HCT116 (cell line): ENCODE measurements at places on chromosomes 2 and 18. TPM values are rescaled to one million over a fixed set of nuclear protein-coding genes. Genes with fewer than 3 reads are reported as not detected.

DNA sequence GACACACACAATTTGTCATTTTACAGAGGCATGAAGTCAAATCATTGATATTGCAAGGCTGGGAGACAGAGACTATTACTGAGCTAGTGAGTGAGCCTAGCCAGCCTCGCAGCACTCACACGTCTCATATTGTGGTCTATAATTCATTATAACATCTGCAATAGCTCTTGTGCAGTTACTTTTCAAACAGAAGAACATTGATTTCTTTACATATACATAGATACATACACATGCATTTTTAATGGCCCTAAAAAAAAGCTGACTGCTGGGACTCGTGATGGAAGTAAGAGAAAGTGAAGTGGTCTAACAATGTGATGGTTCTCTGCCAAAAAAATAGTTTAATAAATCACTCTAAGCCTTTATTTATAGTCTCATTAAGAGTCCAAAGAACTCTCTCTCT, 56.8 kb downstream of the KIAA2012 start:
- H3K27ac ChIP-seq, result no peak overlapping the region
- no peak for DNase-seq
- H3K27me3 ChIP-seq, result no peaks in the 10 kb centered on the region
- H3K4me1 ChIP-seq, result no peaks in the 10 kb centered on the region

The SLC23A3 gene
- 4.8 TPM for total RNA-seq

DNA sequence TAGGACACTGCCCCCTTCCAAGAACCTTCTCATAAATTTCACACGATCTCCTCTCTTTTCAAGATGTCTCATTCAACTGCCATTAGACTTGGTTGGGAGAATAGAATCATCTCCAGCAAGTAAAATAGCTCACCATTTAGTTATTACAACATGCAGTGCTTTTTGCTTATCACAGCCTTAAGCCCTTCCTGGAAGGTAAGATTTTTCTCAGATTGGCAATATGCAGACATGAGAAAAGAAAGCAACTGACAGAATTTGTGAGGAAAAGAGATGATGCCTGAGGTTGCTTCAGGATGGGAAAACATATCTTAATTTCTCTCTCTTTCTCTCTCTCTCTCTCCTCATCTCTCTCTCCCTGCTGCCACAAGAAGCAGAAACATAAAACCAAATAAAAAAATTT, 855.1 kb upstream of the ACVR2A start:
- no peaks in the 10 kb centered on the region for H3K36me3 ChIP-seq
- H3K27me3 ChIP-seq, result no peaks in the 10 kb centered on the region
- no peak overlapping the region for H3K27ac ChIP-seq
- no peaks in the 10 kb centered on the region for H3K4me1 ChIP-seq
- no peak overlapping the region for H3K4me3 ChIP-seq
- DNase-seq, result no peak

- peaks cover 21% of the 10 kb centered on the region; the same call in 1 of the 2 replicates for H3K27me3 ChIP-seq
- H3K36me3 ChIP-seq, result no peaks in the 10 kb centered on the region
- H3K4me1 ChIP-seq, result no peaks in the 10 kb centered on the region
Measured at GRCh38 chr18:37341016-37341415, 224.6 kb downstream of the CELF4 start.

- no peak overlapping the region for H3K4me3 ChIP-seq
- H3K27me3 ChIP-seq, result no peaks in the 10 kb centered on the region
- H3K27ac ChIP-seq, result no peak overlapping the region
- no peaks in the 10 kb centered on the region for H3K4me1 ChIP-seq
- no peak for DNase-seq
Measured at GRCh38 chr2:7800031-7800430, 881.8 kb upstream of the ID2 start.
